ENCODE measurements at places on chromosomes 2 and 18. TPM values are rescaled to one million over a fixed set of nuclear protein-coding genes. Genes with fewer than 3 reads are reported as not detected.

Gene PLGLB2
- total RNA-seq = not detected

Gene GAL3ST2
- total RNA-seq = 0.75 TPM

Gene SMPD4
- 36.3 TPM for total RNA-seq

Gene TXNDC9
- total RNA-seq = 32.3 TPM

Gene LRP1B
- 1.6 TPM for total RNA-seq

Gene FER1L5
- total RNA-seq = not detected

Gene CNTNAP5
- total RNA-seq = not detected

Gene HK2
- total RNA-seq = 27.3 TPM

Gene DYSF
- 0.93 TPM for total RNA-seq

Gene ANO7
- total RNA-seq = 0.22 TPM

Gene AMER3
- total RNA-seq = not detected

Gene TNFRSF11A
- total RNA-seq = 7.6 TPM

Gene DSC2
- 35.7 TPM for total RNA-seq

Gene COL3A1
- total RNA-seq = 142 TPM

Gene UBXN4
- 58.0 TPM for total RNA-seq

Gene CFAP53
- 0.23 TPM for total RNA-seq

Gene CCDC141
- total RNA-seq = 0.71 TPM

Gene UGT1A8
- not detected for total RNA-seq

Gene IL1B
- not detected for total RNA-seq

Gene IFIH1
- 9.0 TPM for total RNA-seq

Gene GALNT5
- 0.51 TPM for total RNA-seq

Gene TXNDC2
- total RNA-seq = not detected

Gene GKN1
- not detected for total RNA-seq

Gene SAG
- not detected for total RNA-seq

Gene KLHL41
- total RNA-seq = 0.88 TPM

Gene ARL4C
- 20.5 TPM for total RNA-seq

Gene TMEM237
- total RNA-seq = 69.4 TPM

Gene SP140L
- total RNA-seq = 9.5 TPM

Gene CHRNA1
- total RNA-seq = not detected

Gene KCNJ3
- not detected for total RNA-seq

Gene ORMDL1
- 52.6 TPM for total RNA-seq

Gene NLRC4
- 0.72 TPM for total RNA-seq

Gene FIGN
- total RNA-seq = 1.0 TPM

Gene GPC1
- total RNA-seq = 87.6 TPM

Gene RAX
- total RNA-seq = not detected

Gene KANSL3
- total RNA-seq = 39.6 TPM

Gene EXOC6B
- 100 TPM for total RNA-seq

Gene CKAP2L
- total RNA-seq = 11.3 TPM

Gene C2orf66
- not detected for total RNA-seq

Gene EPAS1
- 249 TPM for total RNA-seq

Gene CROCC2
- not detected for total RNA-seq

Gene TNS1
- total RNA-seq = 71.7 TPM

Gene CYS1
- total RNA-seq = not detected

Gene SIX2
- total RNA-seq = not detected

Gene ERMN
- total RNA-seq = 0.65 TPM

Gene FKBP1B
- total RNA-seq = 8.9 TPM

Gene DYNAP
- not detected for total RNA-seq

Gene MALL
- 56.3 TPM for total RNA-seq

Gene TSPYL6
- not detected for total RNA-seq

Gene RESP18
- total RNA-seq = not detected

Gene PMAIP1
- total RNA-seq = 28.6 TPM

Gene CRYBA2
- not detected for total RNA-seq

Gene LHCGR
- total RNA-seq = 0.19 TPM

Gene CHN1
- 3.2 TPM for total RNA-seq

All from lower leg skin (tissue), 4 donors.